Daoy (cell line): ENCODE measurements at places on chromosomes 1 and 21.

GRCh38 chr21:42340187-42341050, 10.4 kb downstream of the TFF2 start:
- no peak for DNase-seq

- DNase-seq, result peak; percentile 66
These were observed 47.8 kb upstream of the NRDC start for GRCh38 chr1:51926171-51926812.

GRCh38 chr1:116345843-116346242, 27.2 kb upstream of the ATP1A1 start:
- DNase-seq, result no peak

DNA sequence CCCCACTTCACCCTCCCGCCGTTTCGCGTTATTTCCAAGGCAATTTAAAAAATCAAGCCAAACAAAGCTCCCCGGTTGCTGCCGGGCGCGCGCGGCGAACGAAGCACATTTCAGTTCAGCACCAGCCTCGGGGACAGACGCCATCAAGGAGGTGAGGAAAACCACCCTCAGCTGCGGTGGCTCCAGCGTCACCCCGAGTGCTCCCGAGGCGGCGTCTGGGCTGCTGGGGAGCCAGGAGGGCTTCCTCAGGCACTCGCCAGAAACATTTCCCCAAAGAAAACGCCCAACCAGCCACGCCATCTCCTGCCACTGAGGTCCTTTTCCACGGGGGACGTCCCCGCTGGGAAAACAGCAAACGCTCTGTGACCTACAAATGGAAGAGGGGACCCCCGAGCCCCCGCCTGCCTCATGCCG, 623 bp downstream of the GNG4 start:
- DNase-seq, result peak; percentile 75

DNA sequence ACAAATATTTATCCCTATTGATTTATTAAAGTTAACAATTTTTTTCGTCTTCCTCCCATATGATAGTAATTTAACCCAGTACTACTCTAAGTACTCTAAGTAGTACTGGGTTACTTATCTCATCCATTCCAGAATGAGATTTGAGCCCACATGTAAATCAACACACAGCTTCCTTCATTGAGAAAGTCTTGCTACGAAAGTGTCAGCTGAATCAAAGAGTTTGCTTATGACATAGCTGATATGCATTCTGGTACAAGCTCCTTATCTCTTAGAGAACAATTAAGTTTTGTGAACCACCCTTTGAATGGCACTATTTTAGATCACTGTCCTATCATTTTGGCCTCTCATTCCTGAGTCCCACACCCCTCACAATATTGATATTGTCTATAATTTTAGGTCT, 2.4 kb upstream of the SLC44A3 start:
- DNase-seq, result no peak

DNA sequence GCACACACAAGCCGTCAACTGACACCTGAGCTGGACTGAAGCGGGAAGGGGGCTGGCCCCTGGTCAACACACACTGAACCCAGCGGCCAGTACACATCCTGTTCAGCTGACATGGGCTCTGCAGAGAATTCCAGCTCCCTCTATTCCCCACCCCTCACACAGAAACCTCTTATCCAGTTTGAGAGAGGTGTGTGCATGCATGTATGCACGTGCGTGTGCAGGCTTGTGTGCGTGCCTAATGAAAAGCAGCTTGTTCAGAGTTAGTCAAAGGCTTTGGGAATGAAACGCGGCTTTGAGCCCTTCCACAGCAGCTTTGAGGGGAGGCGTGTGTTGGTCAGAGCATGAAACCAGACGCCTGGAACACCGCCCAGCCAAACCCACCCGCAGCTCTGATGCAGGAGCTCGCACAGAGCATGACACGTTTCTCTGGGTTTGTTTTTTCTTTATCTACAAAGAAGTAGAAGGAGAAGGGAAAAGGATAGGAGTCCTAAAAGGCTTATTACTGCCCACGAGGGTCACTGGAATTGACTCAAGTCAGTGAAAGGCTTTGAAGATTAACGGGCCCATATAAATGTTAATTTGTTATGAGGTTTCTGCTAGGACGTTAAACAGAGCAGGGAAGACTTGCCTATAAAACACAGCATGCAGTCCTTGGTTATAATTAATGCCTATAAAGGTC, 184.2 kb downstream of the ETS2 start:
- peak; percentile 87 for DNase-seq

DNA sequence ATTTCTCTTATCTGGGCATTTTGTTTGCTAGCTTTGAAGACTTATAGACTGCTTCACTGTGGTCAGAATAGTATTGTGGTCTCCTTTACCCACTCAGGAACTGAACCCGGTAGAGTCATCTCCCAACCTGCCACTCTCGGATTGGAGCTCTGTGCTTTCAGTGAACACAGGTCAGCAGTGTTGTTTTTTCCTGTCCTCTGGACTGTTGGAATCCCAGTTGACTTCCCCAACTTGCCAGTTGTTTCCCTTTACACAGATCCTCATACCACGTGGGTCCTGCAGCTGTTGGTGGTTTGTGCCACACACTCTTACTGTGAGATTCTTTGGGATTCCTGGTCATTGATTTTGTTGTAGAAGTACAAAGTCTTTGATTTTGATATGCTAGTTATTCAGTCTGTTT, 214.1 kb downstream of the DYRK1A start:
- DNase-seq, result no peak

DNA sequence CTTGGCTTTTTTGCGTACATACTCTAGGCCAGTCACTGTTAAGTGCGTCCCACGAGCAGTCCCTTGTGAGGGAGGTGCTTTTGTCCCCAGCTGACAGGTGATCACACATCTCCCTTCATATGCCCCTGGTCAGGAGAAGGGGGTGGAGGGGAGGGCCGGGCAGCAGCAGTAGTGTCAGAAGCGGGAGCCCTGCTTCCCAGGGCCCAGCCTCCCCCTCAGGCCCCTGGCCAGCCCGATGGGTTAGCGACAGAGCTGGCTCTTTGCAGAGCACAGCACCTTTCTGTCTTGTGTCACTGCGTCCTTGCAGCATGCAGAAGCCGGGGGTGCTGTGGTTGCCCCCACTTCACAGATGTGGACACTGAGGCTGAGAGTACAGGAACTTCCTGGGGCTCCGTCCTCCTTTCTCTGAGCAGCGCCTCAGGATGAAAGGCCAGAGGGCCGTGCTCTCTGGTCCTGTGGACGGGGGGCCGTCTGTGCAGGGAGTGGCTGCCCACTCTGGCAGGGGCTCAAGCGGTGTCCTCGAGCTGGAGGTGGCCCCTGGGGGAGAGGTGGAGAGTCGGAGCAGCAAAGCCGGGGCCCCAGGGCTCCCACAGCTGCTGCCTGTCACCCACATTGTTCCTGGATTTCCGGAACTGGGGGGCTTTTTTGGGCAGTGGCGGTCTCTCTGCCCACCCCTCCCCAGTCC, 5.9 kb downstream of the TMEM201 start:
- DNase-seq, result no peak

GRCh38 chr1:202107801-202108731, 14.7 kb upstream of the GPR37L1 start:
- DNase-seq, result peak; percentile 38

DNA sequence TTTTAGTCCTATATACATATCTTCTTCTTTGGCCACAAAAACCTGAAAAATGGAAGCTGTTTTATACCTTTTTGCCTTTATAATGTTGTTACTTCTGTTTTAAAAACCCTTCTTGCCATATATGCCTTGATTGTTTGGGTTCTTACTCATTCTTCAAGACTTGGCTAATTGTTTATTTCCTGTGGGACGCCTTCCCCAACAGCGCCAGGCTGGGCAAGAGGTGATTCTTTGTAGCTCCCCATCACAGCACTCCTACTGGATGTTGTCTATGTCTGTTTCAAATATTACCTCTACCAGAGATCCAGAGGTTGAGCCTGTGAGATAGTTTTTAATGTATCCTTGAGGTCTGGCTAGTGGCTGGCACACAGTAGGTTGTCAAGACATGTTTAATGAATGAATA, 73.2 kb upstream of the CYP2J2 start:
- peak; percentile 63 for DNase-seq

- DNase-seq, result no peak
These were observed 31.8 kb upstream of the SLFNL1 start for GRCh38 chr1:41053316-41053715.

- peak; percentile 88 for DNase-seq
These were observed at the start of gene CSF1 for GRCh38 chr1:109910123-109910962. CSF1 (plus strand) TSS chr1:109910849; CDS start chr1:109911024, 175 bp downstream.

DNA sequence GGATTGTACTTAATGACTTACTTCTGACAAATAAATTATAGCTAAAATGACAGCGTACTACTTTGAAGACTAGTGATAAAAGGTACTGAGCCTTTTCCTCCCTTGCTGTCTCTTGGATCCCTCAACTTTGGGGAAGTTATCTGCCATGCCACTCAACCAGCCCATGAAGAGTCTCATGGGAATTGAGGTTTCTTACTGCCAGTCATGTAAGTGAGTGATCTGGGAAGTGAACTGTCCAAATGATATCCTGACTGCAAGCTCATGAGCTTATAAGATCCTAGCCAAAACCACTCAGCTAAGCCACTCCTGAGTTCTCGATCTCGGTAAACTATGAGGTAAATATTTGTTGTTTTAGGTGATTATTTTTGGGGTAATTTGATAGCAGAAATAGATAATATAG, 247.8 kb downstream of the NCAM2 start:
- no peak for DNase-seq

DNA sequence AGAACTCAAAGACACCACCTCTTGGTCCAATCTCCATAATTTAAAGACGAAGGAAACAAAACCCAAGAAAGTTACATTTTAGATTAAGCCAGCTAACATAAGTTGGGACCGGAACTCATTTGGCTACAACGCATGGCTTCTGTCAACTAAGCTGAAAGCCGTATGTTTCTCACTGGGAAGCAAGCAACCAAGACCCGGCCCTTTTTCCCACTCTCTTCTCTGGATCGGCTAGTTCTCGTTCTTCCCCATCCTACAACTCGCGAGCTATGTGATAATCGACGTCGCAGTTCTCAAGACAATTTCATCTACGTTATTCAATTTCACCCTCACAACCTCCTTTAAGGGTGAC, 601 bp downstream of the CCT8 start:
- DNase-seq, result peak; percentile 26

- DNase-seq, result no peak
These were observed 153.0 kb upstream of the WNT4 start for GRCh38 chr1:22295856-22296255.

GRCh38 chr1:236131916-236132315, 10.4 kb upstream of the GPR137B start:
- no peak for DNase-seq

DNA sequence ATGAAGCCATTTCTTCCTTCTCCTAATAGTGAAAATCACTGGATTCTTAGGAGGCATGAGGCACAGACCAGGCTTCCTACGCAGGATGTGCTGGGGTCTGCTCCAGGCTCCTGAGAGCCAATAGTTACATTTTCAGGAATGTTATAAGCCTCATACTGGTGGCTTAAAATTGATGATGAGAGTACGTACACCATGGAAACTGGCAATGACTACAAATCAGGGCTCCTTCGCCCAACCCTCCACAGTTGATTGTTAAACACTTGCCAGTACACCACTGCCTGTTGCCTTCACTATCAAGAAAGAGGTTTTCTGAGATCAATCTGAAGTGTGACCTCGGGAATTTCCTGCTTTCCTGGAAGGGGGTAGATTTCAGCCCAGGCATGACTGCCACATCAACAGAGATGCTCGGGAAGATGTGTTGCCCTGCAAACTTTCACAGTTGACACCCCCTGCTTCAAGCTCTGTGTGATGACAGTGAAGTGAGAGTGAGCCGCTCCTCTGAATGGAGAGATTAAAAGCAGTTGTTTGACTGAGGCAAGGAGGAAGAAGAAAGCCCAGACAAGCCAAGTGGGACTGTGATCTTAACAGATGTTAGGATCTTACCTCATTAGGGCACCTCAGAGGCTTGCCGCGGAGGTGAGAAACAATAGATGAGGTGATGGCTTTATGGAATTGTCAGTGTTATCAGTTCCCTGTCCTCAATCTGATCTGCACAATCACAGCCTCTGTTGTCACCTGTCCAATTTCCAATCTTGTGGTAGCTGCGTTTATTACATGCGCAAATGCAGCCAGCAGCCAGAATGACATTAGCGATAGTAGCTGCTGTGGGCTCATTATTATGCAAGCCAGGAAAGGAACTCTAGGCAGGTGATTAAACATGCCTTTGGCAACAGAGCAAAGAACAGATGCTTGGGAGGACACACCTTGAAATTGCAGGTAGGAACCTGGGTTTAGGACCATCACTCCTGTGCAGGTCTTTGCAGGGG, 277.3 kb downstream of the KAZN start:
- DNase-seq, result no peak

GRCh38 chr1:44608141-44608540, 66.1 kb downstream of the TMEM53 start:
- DNase-seq, result no peak

- no peak for DNase-seq
These were observed 181.2 kb downstream of the PLPPR4 start for GRCh38 chr1:99445486-99445885.

- no peak for DNase-seq
These were observed 1.3 kb downstream of the TAF5L start for GRCh38 chr1:229624521-229625070.

GRCh38 chr1:4227986-4228385, 327.9 kb upstream of the C1orf174 start:
- peak; percentile 45 for DNase-seq

- DNase-seq, result no peak
These were observed 13.1 kb downstream of the TRIM62 start for GRCh38 chr1:33168556-33169289.

GRCh38 chr21:35102488-35103371, 53.6 kb upstream of the RUNX1 start:
- no peak for DNase-seq
